SK-N-MC (cell line): ENCODE measurements at places on chromosomes 12 and 14.

- DNase-seq: no peak
Observed at GRCh38 chr14:87184180-87184579, 808.8 kb downstream of the GALC start.

DNA sequence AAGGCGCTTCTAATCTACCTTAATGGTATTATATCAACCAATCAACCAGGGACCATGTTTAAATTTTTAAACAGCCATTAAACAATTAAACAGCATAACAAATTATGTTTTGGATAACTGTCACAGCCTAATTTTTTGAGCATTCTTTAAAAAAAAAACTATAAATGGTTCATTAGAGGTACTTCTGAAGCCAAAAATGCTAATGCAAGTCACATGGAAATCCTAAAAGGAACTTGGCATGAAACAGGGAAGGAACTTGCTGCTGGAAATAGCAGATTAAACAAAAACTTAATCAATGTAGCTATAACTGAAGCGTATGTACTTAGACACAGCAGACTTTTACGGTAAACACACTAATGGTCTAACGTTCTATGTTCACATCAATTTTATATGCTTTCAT is 190.2 kb upstream of the BTG1 start:
- DNase-seq: peak; percentile 12

GRCh38 chr12:58443273-58443980 is 476.9 kb downstream of the LRIG3 start:
- no peak for DNase-seq

DNA sequence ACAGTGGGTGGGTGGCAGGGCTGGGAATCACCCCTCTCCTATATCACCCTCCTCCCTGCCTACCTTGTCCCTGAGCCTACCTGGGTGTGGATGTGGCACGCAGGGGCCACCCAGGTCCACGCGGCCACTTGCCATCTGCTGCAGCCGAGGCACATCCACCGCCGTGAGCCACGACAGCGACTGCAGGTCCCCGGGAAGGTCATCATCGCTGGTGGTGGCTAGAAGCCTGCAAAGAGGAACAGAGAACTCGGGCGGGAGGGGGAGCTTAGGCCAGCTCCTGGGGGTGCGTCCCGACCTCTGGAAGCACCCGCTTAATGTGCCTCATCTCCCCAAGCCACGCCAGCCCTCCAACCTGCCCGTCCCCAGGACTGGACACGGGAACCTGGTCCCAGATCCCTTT is 19.0 kb downstream of the FOXN4 start:
- DNase-seq: no peak

DNA sequence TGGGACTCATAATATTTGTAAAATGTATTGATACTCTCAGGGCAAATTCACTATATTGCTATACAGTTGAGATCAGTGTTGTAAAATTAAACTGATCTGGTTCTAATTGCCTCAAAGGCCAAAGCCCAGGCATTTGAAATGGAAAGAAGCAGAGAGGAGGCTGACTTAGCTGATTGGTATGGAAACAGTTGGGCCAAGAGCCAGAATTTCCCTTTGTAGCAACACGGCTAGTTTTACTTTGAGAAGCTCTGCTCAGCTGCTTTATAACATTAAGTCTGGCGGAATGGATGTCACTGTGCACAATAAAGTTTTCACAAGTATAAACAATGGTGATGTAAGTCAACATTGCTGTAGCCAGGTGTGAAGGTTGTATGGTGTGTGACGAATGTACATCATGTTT is 186.4 kb downstream of the MSRB3 start:
- DNase-seq: no peak

DNA sequence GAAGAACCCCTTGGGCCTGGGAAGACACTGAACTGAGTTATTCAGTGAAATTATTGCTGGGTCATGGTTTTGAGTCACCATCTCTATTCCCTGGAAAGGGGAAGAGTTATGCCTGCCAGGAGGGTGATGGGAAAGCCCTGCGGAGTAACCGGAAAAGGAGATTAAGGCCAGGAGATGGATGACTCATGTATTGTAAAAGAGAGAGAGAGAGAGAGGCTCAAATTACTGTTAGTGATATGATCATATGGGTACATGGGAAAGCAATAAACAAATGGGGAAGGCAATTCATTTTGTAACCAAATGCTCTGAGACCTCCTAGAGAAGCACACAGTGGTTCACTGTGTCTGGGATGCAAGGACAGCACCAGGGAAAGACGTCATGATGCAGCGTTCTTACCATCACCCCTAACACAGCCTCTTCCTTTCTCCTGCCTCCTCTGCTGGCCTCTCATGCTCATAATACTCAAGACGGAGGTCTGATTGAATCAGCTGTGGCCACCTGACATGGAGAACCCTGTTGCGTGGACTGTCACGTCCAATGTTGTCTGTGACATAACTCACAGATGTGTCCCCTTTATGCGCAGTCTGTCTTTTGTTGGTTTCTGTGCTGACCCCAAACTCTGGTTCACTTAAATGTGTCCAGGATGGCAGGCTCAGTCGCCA is 243.7 kb downstream of the TMEM132D start:
- no peak for DNase-seq

GRCh38 chr12:33944703-33945437 is 77.4 kb upstream of the ALG10 start:
- no peak for DNase-seq

GRCh38 chr12:58576081-58576480 is 344.2 kb downstream of the LRIG3 start:
- no peak for DNase-seq

GRCh38 chr12:111246477-111247011 is 122.4 kb downstream of the PHETA1 start:
- no peak for DNase-seq

DNA sequence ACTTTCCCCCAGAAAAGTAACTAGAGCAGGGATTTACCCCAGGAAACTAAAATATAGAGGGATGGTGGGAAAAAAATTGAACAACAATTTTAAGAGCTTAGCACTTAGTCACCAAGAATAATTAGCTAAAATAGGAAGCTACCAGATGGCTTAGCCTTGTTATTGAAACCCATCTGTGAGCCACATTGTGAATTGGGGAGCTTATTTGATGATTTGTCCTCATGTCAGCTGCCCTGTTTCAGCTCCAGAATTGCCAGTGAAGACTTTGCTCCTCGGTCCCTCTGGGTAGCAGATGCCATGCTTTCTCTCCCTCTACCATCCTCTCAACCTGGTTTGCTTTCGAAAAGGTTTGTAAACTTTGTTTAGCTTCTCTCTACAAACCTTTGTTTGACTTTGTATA is 67.7 kb upstream of the PTHLH start:
- no peak for DNase-seq

DNA sequence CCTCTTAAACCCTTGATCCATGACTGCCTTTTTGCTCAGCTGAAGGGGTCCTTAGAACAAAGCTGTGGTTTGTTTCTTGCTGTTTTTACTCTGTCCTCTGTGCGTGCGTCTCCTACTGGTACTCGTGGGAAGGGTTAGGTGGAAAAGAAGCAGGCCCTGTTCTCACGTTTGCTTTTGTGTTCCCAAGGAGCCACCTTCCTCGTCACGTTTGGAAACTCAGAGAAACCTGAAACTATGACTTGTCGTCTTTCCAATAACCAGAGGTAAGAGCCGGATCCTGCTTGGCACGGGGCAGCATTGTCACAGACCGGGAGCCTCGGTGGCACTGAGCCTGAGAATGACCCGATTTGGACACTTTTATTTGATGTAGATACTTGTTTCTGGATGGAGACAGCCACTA is 13.1 kb downstream of the ZFYVE21 start:
- no peak for DNase-seq

DNA sequence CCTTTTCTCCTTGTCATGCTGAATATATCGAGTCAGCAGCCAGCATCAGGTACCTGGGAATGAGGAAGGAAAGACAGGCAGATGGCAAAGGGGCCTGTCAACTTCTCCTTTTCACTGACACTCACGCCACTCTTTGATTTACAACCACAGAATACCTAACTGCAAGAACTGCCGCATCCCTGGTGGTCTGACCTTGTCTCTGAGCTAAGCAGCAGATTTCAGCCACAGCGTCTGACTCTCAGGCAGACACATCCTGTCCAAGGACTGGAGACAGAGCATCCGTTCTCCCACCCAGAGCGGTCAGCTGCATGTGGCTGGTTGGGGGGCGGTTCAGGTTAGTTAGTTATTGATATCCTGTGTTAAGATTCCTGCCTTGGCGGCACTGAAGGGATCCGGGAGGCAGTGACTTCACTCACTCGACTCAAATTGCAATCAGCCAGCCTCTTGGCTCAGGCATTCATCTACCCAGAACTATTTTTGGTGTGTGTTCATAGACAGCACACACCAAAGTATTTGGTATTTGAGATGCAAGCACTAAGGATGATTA is 11.2 kb upstream of the MAP1LC3B2 start:
- no peak for DNase-seq

- no peak for DNase-seq
Observed at GRCh38 chr12:127239781-127240180, 1027.2 kb upstream of the TMEM132C start.

- DNase-seq: no peak
Observed at GRCh38 chr12:27083861-27084394, 1.6 kb upstream of the C12orf71 start.

GRCh38 chr14:49886523-49886922 is 6.4 kb upstream of the ARF6 start:
- DNase-seq: no peak

- DNase-seq: no peak
Observed at GRCh38 chr12:23760495-23760894, 189.0 kb downstream of the SOX5 start.

GRCh38 chr12:70948976-70949336 is 28.4 kb upstream of the PTPRR start:
- DNase-seq: no peak

- DNase-seq: no peak
Observed at GRCh38 chr12:88242571-88242925, 100.4 kb downstream of the TMTC3 start.

GRCh38 chr12:98738539-98738938 is 93.4 kb downstream of the APAF1 start:
- DNase-seq: no peak

DNA sequence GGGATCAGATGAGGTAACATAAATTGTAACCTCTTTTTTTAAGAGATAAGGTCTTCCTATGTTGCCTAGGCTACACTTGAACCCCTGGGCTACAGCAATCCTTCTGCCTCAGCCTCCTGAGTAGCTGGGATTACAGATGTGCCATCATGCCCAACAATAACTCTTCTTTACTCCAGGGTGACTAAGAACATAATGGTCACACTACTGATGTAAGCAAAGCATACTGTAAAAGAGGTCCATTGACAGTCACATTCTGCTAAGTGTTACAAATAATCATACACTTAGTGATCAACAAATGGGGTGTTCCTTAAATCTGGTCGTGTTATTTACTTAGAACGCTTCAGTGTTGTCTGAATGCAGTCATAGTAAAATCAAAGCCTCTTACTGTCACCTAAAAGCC is 68.9 kb downstream of the EPS8 start:
- no peak for DNase-seq

GRCh38 chr12:94304566-94305061 is 155.1 kb downstream of the CEP83 start:
- no peak for DNase-seq

DNA sequence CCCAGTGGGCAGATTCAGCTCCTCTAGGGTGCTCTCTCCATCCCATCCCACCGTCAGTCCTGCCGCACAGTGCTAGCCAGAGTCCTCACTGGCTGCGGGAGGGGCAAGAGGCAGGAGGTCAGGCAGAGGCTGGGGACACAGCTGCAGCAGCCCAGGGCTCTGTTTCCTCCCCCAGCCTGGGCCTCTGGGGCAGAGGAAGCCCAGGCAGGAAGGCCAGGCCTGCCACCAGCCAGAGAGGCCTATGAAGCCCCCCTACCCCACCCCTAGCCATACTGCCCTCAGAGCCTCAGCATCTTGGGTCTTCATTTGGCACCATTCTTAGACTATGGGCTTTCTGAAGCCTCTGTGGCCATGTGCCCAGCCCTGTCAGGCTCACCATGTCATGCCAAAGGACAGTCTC is 3.4 kb downstream of the ACVRL1 start:
- no peak for DNase-seq

GRCh38 chr14:54730156-54730961 is 163.4 kb downstream of the SAMD4A start:
- no peak for DNase-seq

- no peak for DNase-seq
Observed at GRCh38 chr12:93008044-93008778, 79.1 kb upstream of the EEA1 start.

- DNase-seq: peak; percentile 30
Observed at GRCh38 chr12:3432868-3433267, 58.1 kb upstream of the PRMT8 start.

DNA sequence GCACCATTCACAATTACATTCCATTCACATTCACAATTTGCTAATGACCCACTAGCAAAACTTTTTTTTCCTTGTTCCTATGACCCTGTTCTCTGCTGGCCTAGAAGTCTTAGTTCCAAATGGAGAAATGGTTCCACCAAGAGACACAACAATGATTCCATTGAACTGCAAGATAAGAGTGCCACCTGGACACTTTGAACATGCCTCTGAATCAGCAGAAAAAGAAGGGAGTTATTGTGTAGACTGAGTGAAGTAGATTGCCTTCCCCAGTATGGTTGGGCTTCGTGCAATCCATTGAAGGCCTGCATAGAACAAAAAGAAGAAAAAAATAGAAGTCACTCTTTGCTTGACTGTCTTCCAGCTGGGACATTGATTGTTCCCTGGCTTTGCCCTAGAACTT is 133.8 kb upstream of the PMCH start:
- no peak for DNase-seq

GRCh38 chr12:9725213-9725870 is 7.6 kb downstream of the CLECL1 start:
- no peak for DNase-seq

DNA sequence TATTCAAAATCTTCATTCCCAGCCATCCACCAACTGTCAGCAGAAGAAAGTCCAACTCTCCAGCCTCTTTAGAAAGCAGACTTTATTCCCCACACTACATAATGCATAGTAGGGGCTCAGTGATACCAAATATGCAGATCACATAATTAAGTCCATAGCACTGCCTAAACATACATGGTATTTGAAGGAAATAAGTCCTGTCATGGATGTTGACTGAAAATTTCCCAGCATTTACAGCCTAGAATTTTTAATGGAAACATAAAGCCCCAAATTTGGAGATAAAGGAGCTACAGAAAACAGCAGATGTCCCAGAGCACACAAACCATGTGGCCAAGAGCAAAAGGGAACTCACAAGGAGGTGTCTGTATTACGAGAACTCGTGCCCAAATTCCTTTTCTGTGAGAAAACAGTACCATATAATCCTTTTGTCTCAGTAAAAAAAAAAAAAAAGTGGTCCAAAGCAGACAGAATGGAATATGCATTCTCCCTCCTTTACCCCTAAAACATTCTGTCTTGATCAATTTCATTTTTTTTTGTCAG is 920.5 kb downstream of the NRXN3 start:
- DNase-seq: no peak

- DNase-seq: no peak
Observed at GRCh38 chr14:76882651-76883050, 56.4 kb downstream of the LRRC74A start.
